Activated naive CD4-positive, alpha-beta T cell (primary cell): ENCODE measurements at places on chromosomes 3 and 15.

GRCh38 chr3:12148183-12148940, 10.3 kb downstream of the TIMP4 start:
- no peak for DNase-seq

DNA sequence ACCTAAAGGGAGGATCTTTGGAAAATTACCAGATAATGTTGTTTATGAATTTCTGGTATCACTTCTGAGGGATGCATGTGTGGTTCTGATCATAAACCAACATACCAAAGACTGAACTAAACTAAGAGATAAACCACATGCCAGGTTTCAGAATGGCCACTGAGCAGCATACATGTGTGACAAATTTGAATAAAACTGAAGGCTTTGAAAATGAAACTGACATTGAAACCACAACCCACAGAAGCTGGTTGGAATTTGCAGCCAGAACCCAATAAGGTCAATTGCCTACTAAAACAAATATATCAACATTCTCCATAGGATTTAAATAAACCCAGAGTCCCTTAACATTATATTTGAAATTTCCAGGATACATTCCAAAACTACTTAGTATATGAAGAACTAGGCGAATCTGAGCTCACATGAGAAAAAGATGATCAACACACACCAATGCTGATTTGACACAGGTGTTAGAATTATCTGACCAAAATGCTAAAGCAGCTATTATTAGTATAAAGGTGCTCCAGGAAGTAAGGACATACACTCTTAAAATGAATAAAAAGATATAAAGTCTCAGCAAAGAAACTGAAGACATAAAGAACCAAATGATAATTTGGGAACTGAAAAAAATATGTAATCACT, 125.0 kb downstream of the ZNF280D start:
- no peak for DNase-seq

GRCh38 chr3:10088256-10088655, 19.8 kb downstream of the FANCD2OS start:
- DNase-seq, result no peak

DNA sequence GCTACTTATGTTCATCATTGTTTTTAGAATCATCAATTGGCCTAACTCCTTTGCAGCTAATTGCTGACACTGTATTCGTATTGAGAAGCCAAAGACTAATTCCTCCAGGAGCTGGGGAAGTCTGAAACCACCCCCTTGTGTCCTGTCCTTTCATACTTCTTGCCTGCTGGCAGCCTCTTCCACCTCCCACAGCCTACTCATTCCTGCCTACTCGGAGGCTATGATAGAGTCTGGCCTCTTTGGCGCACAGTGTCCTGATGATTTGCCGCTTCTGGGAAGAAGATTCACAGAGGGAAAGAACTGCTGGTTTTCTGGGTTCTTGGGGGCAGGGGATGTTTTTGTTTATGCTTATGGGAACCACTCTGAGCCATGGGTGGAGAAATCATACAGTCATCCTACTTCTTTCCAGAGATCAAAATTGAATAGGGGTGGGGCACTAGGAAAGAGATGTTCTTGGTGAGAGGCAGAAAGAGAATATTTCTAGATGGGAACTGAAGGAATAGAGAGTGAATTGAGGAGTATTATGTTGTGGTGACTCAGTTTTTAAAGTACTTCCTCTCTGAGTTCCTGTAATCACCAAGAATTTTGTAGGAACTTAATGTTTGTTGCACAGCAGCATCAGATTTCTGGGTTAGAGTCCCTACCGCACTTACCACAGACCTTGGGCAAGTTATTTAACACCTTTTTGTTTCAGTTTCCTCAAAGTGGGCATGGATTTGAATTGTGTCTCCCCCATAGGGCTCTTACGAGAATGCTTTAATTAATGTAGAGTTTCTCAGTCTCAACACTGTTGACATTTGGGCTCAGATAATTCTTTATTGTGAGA, 22.1 kb upstream of the SCAANT1 start:
- no peak for DNase-seq

GRCh38 chr3:16142350-16143025, 32.0 kb upstream of the GALNT15 start:
- no peak for DNase-seq
